ENCODE measurements at places on chromosomes 16 and 17.

DNA sequence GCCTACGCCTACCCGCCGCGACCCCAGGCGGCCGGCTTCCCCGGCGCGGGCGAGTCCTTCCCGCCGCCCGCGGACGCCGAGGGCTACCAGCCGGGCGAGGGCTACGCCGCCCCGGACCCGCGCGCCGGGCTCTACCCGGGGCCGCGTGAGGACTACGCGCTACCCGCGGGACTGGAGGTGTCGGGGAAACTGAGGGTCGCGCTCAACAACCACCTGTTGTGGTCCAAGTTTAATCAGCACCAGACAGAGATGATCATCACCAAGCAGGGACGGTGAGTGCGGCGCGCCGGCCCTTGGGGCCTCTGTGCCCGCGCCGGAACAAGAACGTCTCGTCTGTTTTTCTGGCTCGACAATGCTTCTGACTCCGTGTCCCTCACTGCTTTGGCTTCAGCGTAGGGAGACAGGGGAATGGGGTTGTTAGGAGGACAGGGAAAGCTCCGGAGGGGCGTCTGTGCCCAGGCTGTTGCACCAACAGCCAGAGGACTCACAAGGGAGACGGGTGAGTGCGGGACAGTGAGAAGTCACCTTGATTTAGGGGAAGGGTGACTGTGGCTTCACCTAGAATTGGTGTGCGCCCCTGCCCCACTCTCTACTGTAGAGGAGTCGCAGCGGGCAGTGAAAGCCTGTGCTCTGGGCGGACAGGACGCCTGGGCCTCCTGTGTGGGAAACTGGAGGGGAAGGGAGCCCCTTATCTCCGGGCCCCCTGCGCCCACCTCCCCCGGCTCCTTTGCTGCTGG lies 806 bp downstream of the TBX21 start:
- DNase-seq: no peak

DNA sequence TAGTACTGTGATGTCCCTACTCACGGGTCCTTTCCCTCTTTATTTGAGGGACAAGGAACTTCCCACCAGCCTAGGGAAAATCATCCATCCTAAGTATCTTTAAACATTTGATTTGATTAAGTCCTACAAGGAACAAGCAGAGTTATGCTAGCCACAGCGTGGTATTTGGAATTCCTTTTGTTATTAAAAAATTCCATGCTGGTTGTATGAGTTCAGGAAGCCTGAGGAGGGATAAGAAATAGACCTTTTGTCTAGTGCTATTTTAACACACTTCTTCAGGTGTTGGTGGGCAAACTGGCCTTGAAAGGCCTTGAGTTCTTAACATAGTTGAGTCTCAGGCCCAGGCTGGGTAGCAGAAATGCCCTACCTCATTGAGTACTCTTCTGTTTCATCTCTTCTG lies 105.4 kb upstream of the TBX2 start:
- no peak for DNase-seq

DNA sequence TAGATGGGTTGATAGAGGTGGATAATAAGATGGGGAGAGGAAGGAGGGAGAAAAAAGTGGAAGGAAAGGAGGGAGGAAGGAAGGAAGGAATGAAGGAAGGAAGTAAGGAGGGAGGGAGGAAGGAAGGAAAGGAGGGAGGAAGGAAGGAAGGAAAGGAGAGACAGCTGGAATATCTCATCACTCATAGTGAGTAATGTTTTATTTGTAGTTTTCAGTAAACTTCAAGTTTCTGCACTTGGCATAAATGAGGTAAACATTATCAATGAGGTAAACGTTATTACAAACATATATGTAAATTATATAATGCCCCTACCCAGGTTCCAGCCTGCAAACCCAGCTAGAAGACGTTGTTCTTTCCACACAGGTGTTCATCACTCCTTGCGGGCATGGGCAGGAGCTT lies 89.8 kb upstream of the XYLT1 start:
- DNase-seq: no peak

- DNase-seq: no peak
These were observed 19.7 kb downstream of the ARHGAP17 start for GRCh38 chr16:24995469-24995868.

DNA sequence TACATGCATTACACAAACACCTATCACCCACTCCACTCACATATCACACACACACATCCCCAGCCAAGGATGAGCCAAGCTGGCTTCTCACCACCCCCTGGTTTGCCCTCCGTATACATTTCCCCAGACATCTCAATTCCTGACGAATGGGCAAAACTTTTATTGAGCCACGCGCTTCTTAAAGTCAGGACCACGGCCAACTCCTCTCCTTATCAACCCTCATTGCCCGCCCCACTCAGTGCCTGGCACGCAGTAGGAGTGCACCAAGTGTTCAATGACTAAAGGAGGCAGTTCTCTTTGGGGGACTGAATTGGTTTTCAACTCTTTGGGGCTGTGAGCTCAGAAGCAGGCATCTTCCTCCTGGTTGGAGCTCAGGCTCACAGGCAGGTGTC lies 22.5 kb upstream of the C16orf78 start:
- DNase-seq: no peak

DNA sequence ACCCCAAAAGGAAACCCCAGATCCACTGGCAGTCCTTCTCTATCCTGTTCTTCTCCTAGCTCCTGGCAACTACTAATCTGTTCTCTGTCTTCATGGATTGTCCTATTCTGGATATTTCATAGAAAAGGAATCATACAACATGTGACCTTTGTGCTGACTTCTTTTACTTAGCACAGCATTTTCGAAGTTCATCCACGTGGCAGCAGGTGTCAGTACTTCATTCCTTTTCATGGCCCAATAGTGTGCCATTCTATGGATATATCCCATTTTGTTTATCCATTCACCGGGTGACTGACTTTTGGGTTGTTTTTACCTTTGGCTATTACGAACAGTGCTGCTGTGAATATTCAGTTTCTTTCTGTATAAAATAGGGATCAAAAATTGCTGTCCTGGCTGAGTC lies 10.4 kb upstream of the FA2H start:
- no peak for DNase-seq

- DNase-seq: no peak
These were observed 6.0 kb downstream of the HAGHL start for GRCh38 chr16:732936-733335.

- no peak for DNase-seq
These were observed 32.0 kb downstream of the SOX8 start for GRCh38 chr16:1013593-1013900.

- DNase-seq: peak; percentile 22
These were observed 10.0 kb downstream of the CMC2 start for GRCh38 chr16:80996688-80997138.

- DNase-seq: no peak
These were observed 8.5 kb downstream of the TXNDC11 start for GRCh38 chr16:11734025-11734652.

DNA sequence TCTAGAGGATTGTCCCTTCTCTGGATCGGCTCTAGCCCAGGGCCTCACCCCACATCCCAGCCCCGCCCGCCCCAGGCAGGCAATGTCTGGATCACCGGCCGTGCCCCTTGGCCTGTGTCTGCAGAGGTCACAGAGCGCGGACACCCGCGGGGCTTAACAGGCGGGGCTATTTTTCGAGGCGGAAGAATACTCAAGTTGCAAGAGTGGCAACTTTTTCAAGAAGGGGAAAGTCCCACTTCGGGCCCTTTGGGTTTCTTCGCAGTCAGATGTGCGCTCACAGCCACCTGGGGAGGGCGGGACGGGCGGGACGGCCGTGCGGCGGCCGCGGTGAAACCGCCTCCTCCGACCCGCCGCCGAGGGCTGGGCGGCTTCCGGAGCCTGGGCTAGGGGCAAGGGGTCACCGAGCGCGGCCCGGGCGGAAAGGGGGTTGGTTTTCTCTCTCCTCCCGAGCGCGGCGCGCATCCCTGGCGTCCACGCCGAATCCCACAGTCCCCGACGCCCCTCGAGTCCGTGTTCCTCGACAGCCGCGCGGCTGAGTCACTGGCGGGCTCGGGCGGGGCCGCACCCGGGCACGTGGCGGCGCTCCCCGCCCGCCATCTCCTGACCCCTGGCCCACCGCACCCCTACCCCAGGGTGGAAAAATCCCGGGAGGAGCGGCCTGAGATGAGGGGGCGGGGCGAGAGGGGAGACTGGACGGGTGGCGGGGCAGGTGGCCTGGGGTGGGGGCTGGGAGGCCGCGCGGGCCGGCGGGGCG lies 1.2 kb upstream of the PFN1 start:
- peak; percentile 85 for DNase-seq

- DNase-seq: no peak
These were observed 32.5 kb downstream of the BAIAP2 start for GRCh38 chr17:81067391-81067811.

GRCh38 chr16:56109205-56109604 lies 82.1 kb upstream of the GNAO1 start:
- no peak for DNase-seq

DNA sequence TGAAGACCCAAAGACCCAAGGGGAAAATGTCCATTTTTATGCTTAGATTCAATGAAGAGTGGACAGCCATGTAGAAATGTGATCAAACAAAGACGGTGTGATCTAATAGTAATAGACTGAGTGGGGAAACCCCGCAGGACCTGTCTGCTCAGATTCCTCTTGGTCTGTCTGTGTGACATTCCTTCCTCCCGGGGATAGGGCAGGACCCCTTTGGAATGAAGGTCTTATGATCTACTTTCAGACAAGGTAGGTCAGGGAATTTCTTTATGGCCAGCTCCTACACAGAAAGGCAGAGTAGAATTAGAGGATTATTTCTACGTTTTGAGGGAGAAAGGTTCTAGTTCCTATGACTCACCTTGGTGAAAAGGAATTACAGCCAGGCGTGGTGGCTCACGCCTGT lies 267.6 kb downstream of the STX8 start:
- DNase-seq: no peak

GRCh38 chr16:75495076-75495674 lies at the start of gene CHST6:
TSS of gene CHST6 (minus strand) at chr16:75495441. CDS start at chr16:75479828, 15,613 bp downstream.
- peak; percentile 22 for DNase-seq

DNA sequence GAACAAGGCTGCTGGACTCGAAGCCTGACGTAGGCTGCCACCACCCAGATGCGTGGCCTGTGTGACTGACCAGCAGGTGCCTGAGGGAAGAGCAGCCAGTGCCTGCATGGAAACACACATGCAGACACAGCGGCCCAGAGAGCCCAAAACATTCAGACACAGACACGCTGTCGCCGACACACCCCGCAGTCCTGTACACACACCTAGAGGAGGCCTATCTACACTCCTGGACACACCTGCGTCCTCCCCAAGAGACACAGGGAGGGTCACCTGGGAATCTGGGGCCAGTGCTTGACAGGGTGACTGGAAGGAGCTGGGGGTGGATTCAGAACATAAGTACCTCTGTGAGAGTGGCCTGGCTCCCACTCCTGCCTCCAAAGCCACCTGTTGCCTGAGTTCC lies 6.1 kb upstream of the TSPOAP1 start:
- DNase-seq: no peak

DNA sequence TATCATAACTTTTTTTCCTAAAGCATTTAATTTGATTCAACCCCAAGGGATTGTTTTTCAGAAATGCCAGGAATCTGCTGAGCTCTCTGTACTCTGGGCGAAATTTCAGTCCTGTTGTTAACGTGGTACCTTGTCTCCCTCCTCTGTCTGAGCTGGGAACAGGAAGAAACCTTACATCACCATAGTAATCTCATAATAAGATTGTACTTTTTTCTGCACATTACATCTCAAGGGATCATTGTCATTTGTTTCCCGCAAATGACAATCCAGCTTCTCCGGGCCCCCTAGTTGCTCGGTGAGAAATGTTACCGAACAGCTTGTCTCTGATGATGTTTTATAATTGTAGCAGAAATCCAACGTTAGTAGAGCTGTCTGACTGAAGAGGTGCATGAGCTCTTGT lies 152.7 kb upstream of the ERCC4 start:
- DNase-seq: no peak

DNA sequence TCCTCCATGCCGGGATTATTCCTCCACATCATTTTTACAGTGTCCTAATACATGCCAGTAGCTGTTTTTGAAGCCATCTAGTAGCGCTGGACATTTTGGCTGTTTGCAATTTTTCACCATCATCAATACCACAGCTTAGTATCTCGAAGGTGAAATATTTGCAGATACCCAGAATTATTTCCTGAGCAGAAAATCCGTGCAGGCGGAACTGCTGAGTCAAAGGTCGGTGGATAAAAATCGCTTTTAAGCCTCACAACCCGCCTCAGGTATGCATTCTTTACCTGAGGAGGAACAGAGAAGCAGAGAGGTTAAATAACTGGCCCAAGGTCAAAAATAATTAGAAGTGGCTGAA lies 584 bp upstream of the TNRC6A start:
- DNase-seq: no peak

DNA sequence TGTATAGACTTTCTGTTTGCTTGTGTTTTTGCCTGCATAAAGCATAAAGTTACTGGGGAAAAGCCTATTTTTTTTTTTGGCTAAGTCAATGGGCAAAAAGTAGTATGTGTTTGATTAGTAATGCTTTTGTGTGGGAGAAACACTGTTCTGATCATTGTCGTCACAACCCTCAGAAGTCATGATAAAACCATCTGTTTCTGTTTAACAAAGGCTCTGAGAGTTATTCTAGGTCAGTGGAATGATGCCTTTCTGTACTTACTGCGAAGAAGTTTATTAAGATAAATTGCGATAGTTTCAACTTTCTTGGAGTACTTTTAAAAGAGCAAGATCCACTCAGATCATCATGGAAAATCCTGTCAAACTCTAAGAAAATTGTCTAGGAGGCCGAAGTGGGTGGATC lies 80.9 kb downstream of the PRKCA start:
- no peak for DNase-seq

DNA sequence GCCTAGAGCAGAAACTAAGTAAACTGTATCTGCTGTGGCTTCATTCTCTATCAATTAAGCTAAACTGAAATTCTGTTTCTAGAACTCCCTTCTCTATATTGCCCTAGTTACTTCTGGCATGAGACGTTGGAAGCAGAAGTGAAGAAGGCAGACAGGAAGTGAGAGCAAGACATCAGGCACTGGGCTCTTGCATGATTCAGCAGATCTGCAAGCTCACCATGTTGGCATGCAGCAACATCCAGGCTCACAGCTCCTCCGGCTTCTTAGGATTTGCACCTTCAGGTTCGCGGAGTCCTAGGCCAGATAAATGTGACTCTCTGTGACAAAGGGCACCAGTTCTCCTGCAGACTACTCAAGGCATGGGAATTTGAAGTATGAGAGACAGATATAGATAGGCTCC lies 148.3 kb downstream of the CDH8 start:
- DNase-seq: peak; percentile 13

GRCh38 chr17:58829172-58829637 lies 73.6 kb downstream of the PPM1E start:
- no peak for DNase-seq
